Natural killer cell treated with Interleukin-12 subunit alpha and Interleukin-12 subunit beta and Interleukin-15 and Interleukin-18, amount 100 ng/mL, for 72 hours (primary cell): ENCODE measurements at places on chromosomes 12 and 14.

DNA sequence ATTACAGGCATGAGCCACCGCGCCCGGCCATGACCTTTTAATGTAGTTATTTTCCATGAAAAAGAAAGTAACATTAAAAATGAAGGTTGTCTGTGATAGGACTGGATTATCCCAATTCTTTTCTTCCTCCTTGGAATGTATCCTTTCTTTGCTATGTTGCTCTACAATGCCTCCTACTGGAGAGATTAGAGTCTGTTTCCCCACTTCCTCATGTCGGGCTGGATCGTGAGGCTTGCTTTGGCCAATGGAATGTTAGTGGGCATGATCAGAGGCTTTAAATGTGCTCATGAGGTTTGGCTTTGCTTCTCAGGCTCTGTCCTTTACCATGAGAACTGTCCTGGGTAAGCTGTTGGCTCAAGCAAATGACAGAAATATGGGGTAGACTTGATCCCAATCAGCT, 34.7 kb upstream of the SOCS2 start:
- no peak for DNase-seq

- no peak for DNase-seq
Observed at GRCh38 chr14:69693145-69693544, 73.8 kb upstream of the SRSF5 start.

GRCh38 chr14:43145361-43145760, 1361.7 kb downstream of the FSCB start:
- DNase-seq = no peak

DNA sequence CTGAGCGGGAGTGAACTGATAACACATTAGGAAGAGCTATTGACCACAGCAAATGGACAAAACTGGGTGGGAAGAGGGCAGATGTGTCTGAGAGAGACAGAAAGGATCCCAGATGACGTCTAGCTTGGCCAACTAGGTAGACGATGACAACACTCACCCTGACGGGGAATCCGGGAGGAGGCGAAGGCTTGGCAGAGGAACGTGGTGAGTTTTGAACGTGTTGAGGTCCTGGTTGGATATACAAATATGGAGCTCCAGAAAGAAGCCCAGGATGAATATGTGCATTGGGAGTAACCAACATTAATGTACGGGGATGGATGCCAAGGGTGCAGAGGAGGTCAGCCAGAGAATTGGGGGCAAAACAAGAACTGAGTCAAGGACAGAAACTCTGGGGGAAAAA, 60.7 kb downstream of the DPF3 start:
- no peak for DNase-seq

GRCh38 chr14:58292187-58292586, 6.2 kb upstream of the ARID4A start:
- no peak for DNase-seq

- no peak for DNase-seq
Observed at GRCh38 chr14:79724934-79725717, 486.2 kb downstream of the DIO2 start.

GRCh38 chr14:93926873-93927799, at the start of gene FAM181A:
Gene FAM181A, plus strand, starts transcription at chr14:93927344. Its CDS starts 942 bp downstream, at chr14:93928286.
- no peak for DNase-seq
